HepG2 (cell line): ENCODE measurements at places on chromosomes 16 and 17.

- DNase-seq: no peak
Measured at GRCh38 chr17:78290721-78291120, 59.3 kb downstream of the TMEM235 start.

GRCh38 chr16:57019746-57020145 lies 30.4 kb downstream of the NLRC5 start:
- DNase-seq: no peak

- DNase-seq: no peak
Measured at GRCh38 chr17:59298521-59298920, 32.9 kb upstream of the YPEL2 start.

- no peak for DNase-seq
Measured at GRCh38 chr17:66706851-66707450, 128.0 kb upstream of the CACNG5 start.

- no peak for DNase-seq
Measured at GRCh38 chr16:16029431-16030011, 80.1 kb downstream of the ABCC1 start.

DNA sequence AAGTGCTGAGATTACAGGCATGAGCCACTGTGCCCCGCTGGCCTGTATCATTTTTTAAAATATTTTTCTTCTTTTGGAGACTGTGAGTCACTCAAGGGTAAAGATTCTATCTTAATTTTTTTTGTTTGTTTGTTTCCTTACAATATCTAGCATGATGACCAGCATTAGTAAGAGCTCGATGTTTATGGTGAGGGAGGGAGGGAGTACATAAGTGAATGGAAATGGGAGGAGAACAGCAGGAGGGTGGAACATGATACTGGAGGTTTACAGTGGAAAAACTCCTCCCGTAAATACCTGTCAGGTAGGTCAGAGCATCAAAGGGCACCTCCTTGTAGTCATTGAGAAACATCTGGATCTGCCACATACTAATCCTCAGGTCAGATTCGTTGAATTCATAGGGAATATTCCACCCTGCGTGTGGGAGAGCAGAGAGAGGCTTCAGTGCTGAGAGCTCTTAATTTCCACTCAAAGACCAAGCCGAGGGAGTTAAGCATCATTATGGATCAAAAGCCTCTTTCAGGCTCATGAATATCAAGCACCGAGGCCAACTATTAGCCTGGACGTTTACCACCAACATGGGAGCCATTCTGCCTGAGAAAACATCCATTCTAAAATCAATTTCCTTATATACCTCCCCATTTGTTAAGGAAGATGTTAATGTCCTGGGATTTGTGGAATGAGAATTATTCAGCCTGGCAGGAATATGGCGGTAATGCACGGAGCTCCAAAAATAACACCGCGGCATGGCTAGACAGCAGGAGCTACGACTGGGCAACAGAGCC lies 51.8 kb downstream of the LYRM1 start:
- no peak for DNase-seq

- DNase-seq: no peak
Measured at GRCh38 chr16:80792031-80792430, 12.4 kb downstream of the CDYL2 start.

DNA sequence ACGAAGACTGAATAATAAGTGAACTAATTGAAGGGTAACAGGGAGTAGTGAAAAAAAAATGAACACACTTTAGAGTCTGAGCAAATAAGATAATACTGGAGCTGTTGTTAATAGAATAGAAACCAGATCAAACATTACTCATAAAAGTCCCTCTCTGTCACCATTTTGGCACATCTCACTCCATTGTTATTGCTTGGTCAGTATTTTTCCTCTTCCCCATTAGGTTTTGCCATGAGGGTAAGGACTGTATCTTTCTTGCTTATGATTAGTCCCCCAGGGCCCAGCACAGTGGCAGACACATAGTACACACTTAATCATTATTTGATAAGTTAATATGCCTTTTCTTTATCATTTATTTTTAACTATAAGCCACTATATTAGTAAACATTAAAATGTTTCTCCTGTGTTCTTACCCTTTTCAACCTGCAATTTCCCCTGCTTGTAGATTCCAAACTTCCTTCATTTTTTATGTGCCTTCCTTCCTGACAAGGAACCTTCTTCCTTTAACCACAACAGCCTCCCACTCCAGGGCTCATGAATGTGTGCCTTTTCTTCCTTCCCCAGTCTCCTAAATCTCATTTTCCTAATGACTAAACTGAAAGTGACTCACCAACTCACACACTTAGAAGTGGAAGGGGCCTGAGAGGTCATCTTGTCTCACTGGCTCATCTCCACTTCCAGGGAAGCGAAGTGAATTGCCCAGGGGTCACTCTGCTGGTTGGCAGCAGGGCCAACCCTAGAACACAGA lies 88.2 kb upstream of the HAS3 start:
- DNase-seq: no peak

DNA sequence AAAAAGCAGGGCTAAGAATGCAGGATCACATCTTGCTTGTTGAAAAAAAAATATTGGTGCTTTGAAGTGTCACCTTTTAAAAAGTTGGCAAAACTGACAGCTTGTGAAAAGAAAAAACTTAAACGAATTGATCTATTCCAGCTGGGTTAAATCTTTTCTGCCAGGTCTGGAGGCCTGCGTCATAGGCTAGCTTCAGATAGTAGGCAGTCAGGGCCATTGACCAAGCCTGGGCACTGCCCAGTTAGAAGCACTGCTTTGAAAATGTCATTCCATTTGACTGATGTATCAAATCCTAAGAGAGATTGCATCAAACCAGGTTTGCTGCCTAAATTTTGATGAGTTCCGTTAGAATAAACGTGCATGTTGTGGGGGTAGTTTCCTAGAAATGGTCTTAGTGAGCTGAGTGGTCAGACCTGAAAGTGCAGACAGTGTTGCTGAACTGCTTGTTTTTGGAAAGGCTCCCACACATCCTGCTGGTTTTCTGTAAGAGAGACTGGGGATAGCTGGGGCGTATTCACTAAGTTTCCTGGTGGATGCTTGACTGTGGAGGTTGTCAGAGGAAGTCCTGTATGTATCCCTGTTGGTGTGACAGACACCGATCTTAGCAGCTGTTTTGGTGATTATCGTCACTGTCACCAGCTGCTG lies 38.8 kb downstream of the NUP88 start:
- DNase-seq: no peak

DNA sequence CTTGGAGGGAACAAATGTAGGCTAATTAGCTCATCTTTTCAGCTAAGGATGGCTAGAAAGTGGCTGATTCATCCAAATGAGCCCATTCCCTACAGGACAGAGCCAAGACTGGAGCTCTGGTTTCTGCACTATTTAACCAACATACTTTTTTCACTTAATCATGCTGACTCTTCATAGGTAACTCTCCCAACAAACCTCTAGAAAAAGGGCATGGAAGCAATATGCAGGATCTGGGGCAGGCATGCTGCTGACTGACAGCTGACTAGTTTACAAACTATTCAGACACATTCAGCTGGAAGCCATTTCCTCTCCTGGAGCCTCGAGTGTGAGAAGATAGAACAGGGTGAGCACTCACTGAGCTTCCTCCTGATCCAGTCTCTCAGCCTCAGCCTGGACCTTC lies 6.2 kb downstream of the BECN1 start:
- DNase-seq: no peak

GRCh38 chr17:63364944-63365343 lies 81.2 kb downstream of the CYB561 start:
- no peak for DNase-seq

- DNase-seq: no peak
Measured at GRCh38 chr16:3045758-3046640, at the start of gene MMP25. MMP25 (plus strand) TSS chr16:3046561; CDS start chr16:3046918, 357 bp downstream.

- DNase-seq: no peak
Measured at GRCh38 chr16:22373662-22374310, 633 bp downstream of the CDR2 start.

DNA sequence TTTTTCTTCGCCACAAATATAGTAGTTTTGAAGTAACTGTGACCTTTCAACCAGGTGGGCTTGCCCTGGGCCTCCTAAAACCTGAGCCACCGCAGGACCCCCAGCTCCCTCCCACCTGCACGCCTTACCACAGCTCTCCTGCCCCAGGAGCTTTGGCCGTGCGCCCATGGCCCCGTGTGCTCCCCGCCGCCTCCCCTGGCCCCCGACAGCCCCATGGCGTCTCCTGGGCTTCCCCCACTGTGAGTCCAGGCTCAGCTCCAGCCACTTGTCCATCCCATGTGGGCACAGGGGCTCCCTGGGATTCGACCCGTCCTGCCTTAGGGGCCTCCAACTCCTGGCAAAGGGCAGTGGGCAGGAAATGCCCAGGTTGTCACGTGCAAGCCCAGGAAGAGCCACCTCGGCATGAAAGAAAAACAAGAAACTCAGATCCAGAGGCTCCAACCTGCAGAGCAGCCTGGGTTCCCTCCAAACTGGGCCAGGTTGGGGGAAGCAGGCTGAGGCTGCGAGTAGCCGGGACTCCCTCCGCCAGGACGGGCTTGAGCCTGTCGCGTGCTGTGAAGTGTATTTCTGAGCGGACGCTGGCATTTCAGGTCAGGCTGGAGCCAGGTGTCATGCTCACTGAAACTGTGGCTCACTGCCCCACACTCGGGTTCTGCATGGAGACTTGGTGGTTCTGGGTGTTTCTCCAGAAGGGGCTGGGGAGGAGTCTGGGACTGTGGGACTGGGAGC lies 5.8 kb downstream of the LGALS3BP start:
- DNase-seq: no peak

DNA sequence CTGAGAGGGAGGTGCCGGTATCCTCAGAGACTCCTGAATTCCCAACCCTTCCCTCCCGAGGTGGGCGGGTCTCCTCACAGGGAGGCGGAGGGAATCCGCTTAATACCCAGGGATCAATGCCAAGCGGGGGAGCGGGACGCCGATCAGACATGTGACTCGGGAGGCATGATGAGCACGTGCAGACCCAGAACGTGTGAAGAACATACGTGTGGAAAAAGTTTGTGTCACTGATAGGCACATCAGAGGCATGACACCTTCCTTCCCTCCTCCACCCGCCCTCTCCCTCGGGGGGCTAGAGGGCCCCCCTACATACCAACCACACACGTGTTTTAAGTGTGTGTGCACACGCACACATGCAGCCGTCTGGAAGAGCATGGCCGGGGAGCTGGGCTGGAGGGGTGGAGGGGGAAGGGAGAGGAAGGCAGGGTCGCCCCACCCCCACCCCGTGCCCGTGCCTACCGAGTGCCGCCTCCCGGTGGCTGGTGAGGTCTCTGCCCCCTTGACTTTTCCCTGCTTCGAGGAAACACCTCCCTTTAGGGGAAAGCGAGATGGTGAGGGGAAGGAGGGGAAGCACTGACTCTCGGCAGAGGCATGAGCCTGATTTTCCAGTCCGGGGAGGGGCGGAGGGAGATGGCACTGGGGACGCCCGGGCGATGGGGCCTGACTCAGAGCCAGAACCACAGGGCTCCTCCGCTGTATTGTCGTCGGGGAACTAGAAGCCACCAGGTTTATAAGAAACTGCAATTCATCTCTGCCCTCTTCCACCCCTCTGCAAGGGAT lies 12.1 kb upstream of the TBX21 start:
- no peak for DNase-seq

GRCh38 chr17:64574646-64575045 lies 67.9 kb downstream of the CEP95 start:
- no peak for DNase-seq

DNA sequence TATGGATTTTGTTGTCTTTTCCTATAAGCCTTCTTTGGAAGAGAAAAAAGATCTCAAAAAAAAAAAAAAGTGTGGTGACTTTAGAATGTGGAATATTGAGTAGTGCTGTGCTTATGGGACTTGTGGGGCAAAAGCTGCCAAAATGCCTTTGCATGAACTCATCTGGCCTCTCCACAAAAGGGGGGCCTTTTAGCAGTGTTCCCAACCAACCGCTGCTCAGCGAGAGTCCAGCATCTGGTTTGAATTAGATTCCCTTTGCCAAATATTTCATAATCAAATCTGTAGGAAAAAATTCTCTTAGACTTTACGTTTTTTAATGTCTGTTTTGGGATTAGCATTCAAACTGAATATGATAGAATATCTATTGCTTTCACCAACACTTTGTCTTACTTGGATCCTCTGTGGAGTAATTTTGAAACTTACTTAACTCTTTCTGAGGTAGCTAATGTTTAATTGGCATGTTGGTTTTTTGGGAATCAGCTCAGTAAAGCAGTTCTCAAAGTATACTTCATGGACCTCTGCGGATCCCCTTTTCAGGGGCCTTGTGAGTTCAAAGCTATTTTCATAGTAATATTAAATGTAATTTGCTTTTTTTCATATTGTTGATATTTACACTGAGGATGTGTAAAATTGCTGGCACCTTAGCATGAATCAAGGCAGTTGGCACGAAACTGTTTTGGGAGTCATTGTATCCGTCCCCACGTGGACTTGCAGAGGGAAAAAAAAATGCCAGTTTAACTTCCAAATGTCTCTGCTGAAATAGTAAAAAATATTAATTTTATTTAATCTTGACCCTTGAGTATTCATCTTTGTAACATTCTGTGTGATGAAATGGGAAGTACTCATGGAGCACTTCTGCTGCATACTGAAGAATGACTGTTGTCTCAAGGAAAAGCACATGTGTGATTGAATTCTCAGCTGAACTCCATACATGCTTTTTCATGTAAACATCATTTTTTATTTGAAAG lies 34.7 kb upstream of the VPS4A start:
- DNase-seq: no peak

DNA sequence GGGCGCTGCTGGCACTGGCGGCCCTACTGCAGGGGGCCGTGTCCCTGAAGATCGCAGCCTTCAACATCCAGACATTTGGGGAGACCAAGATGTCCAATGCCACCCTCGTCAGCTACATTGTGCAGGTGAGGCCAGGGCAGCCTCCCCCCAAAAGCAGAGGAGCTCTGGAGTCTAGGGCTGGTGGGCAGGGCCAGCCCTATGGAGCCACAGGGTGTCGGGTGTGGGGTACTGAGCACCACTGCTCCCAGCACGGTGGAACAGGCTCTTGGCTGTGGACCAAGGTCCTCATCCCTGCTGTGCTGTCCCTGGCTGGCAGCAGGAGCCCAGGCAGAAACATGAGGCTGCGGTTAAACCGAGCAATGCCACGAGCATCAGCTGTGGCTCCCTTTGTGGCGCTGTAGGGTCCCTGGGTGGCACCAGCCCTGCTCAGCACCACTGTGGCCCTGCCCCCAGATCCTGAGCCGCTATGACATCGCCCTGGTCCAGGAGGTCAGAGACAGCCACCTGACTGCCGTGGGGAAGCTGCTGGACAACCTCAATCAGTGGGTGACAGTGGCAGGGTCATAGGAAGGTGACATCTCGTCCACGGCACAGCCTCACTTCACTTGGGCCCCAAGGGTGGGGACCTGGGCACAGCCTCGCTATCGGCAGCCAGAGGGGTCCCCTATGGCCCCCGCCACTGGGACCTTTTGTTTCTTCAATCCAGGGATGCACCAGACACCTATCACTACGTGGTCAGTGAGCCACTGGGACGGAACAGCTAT lies 1.1 kb downstream of the DNASE1 start:
- no peak for DNase-seq

DNA sequence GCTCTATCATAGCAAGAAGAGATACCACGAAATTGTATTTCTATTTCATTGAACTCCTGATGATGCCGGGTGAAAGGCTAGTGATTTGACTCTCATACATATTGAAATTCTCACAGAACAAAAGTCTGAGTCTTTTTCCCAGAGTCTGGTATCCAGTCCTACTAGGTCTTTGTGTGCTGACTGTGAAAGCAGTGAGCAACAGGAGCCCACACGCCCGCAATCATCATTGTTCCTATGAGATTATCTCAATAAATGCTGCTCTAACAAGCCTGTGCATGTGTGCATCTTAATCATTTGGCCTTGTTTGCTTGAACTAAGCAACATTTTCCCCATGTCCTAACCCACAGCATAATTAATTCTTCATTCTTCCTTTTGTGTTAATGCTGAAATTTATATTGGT lies 1466.0 kb downstream of the CDH11 start:
- no peak for DNase-seq
